ENCODE measurements at places on chromosomes 5 and 9.

DNA sequence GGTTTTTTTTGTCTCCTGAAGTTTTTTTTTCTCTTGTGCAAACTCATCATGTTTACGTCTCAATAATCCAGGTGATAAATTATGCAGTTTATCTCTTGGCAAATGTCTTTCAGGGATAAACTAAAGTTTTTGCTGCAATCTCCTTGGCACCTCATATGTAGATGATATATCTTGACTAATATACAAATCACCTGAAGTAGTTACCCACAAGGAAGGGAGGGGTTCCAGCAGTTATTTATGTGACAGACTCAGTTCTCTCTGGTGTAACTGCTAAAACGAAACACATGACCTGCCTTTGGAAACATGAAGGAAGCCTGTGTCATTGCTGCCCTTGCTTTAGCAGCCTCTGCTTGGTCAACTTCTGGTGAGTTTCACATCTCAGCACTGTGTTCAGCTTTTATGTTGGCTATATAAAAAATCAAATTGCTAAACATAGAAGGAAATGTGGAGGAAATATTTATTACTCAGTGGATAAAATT, 39.3 kb upstream of the KIAA1958 start:
- peak; percentile 59 for DNase-seq

DNA sequence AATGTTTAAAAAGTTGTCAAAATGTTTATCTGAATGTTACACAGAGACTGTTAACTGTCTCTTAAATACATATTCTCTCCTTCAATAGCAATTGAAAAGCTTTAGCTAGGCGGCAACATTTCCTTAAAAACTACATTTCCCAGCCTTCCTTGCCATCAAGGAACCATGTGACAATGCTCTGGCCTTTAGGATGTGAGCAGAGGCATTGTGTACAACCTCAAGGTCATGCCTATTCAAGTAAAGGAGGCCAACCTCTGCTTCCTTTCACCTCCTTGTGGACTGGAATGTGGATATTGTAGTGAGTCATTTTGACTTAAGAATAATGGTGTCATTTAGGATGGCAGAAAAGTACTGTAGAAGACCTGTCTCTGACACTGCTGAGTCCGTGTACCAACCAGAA, 23.7 kb upstream of the MROH2B start:
- no peak for DNase-seq

DNA sequence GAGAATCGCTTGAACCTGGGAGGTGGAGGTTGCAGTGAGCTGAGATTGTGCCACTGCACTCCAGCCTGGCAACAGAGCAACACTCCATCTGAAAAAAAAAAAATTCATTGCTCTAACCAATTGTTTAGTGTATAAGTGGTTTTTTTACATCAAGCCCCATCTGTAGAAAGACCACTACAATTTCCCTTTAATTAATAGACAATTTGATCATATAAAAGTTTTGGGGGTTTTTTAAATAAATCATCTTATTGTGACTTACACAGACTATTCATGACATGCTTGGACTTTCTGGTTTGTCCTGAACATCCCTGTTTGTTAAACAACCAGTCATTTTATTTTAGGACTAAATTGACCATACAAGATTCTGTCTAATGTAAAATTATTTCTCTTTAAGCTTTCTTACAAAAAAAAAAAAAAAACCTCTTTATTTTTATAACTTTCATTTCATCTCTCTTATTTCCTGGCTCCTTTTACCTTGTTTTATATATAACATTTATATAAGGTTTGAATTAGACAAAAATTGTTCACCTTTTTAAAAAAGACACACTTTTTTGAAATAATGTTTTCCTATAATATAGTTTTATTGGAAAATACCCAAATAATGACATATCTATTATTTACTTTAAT, 9.8 kb upstream of the FANCC start:
- DNase-seq = no peak

DNA sequence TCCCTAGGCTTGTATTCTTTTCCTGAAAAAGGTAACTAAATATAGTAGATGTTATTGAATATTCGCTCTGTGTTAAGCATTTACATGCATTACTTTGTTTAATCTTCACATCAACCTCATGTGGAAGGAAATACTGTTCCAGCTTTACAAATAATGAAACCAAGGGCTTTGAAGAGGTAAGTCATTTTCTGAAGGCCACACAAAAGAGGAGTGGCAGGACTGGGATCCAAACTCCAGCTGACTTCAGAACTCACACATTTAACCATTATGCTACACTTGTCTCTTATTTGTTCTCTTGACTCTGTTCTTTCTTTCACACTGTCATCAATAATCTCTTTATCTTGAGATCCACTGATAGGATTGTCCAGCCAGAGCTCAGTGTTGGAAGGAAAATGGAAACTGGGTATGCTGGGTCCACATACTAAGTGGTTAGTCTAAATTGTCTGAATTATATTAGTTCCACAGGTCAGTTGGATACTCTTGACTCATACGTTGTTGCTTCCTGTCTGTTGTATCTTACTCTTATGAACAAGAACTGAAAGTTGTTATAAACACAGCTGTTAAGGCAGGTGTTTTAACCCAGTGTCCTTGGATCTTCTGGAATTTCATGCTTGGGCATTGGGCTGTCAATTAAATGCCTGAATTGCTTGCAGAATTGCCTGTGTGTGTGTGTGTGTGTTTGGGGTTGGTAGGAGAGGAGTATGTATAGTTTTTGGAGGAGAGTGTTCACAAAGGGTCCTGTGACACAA, 65.6 kb downstream of the TLE4 start:
- DNase-seq = no peak

DNA sequence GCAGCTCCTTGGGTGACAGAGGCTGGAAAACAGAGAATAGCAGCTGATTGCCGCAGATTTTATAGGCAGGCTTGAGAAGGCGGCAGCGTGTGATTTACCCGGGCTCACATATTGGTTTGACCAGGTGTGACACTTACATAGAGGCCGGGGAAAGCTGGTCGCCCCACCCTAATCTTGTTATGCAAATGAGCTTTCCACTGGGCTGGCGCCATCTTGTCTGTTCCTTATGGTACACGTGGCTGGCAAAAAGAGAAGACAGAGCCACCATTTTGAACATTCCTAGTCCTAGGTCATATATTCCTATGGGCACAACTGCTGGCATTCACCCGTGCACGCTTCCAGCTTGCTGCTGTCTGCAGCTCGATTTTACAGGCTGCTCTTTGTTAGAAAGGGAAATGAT, 11.3 kb upstream of the SPZ1 start:
- DNase-seq = no peak

DNA sequence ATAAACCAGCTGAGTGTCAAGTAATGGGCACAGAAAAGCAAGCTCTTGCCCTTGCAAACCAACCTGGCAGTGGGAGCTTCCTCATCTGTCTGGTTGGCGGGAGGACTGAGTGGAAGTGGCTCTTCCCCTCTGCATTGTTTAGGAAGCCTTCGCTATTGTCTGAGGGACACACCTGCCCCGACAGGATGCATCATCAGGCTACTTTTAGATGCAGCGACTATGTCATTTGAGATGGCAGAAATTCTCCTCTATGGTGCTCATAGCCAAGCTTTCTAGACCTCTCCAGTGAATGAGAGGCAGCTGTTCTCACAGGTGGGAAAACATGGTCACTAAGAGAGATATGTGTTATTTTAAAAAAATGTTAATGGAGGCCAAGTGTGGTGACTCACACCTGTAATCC, 104.0 kb downstream of the DOCK8 start:
- no peak for DNase-seq

DNA sequence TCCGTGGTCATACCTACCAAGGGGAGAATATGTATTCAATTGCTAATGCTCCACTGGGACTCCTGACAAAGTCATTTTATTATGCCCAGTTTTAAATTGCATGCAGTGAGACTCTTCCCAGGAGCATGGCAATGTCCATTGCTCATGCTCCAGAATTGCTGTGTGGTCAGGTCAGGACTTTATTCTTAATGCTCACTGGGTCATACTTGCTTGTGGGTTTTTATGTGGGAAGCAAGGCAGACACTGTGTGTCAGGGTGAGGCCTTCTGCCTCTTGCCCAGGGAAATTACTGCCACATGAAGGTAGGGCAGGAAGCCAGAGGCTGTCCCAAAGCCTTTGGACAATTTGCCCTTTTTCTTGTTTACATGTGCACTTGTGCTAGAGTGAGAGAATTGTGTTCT, 164.6 kb upstream of the MEF2C start:
- DNase-seq = peak; percentile 30

DNA sequence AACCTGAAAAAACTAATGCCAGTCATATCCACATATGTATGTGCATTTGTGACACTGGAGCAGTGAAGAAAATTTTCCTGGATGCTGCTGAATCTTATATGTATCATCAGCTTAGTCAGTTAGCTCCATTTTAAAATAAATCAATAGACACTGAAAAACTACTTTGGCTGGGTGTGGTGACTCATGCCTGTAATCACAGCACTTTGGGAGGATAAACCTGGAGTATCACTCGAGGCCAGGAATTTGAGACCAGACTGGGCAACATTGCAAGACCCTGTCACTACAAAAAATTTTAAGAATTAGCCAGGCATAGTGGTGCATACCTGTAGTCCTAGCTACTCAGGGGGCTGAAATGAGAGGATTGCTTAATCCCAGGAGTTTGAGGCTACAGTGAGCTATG, 511.0 kb upstream of the TLE4 start:
- DNase-seq = peak; percentile 27

GRCh38 chr9:8473244-8474020, 673.9 kb upstream of the DMAC1 start:
- no peak for DNase-seq

GRCh38 chr5:7849681-7850394, 1.1 kb downstream of the CFAP90 start:
- DNase-seq = peak; percentile 14

GRCh38 chr5:14208071-14209021, 65.2 kb downstream of the TRIO start:
- DNase-seq = peak; percentile 94

DNA sequence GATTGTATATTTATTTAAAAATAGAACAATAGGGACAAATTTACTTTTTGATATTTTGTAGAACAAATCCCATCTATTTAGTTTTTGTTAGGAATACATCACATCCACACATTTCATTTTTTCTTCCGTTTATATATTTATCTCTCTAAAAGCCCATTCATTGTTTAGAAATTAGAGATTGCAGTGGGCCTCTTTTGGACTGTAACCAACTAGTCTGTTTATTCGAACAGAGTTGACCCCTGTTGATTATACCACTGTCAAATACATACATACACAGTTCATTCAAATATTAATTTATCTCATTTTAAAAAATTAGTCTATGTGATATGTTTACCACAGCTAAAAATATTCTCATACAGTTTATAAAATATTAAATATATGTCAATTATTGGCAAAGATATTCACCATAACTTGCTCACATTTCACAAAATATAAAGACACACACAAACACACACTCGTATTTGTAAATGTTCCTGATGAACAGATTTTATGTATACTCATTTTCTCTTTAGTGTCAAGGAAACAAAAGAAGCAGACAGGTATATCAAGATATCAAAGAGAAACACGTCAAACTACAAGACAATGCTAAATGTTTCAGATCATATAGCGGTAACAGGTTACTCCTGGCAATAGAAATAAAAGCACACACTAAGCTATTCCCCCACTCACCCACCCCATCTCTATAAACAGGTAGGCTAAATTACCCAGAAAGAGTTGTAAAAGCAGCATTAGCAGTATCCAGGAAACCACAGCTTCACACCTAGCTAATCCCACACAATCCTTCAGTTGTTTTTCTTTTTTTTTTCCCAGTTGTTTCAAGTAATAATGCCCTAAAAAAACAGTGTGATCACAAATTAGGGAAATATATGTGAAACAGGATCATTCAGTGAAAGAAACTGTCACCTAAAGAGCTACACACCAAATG, 283.9 kb downstream of the ADAMTS6 start:
- DNase-seq = no peak

- DNase-seq = no peak
Observed at GRCh38 chr5:159427180-159428012, 97.1 kb upstream of the IL12B start.

GRCh38 chr5:32507738-32508434, 63.3 kb upstream of the ZFR start:
- DNase-seq = peak; percentile 97

DNA sequence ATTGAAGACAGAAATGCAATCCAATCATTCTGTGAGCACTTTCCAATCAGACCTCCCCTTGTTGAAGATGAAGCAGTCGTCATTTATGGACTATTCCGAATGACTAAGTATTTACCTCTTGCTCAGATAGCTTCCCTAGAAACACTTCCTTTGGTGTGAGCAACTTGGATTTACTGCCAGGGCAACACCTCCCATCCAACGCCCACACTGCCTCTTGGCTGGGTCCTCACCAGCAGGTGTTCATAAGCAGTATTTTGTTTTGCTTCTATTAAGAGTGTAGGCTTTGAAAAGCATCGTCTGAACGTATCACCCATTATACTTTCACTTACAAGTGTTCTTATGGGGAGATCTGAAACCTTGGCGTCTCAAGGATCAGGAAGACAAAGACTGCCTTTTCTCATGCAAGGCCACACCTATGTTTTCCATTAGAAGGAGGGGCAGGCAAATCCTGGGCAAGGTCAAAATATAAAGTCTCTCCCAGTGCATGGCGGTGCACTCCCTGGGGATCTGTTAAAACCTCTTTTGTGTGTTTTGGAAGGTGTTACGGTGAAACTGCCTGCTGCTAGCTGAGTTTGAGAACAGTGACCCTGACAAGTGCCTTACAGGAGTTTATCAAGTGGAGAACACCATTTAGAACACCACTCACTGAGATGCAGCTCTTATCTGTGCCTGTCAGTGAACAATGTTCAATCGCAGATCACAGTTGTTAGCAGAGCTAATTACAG, 10.6 kb upstream of the MARCHF3 start:
- no peak for DNase-seq

DNA sequence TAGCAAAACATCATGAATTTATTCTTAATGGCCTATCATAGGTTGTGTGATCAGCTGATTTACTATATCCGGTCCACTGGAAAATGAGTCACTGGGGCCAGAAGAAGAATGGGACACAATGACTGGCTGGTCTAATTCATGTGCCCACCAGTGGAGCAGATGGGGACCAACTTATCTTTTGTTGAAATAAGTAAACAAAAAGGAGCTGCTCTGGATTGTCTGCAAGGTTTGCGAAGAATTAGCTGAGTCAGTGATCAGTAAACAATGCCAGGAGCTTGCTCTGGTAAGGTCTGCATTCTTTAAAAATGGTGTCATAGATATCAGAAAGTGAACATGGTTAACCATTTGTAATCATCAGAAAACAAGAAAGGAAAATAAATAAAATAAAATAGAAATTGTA, 128.0 kb downstream of the RASEF start:
- peak; percentile 47 for DNase-seq

- DNase-seq = no peak
Observed at GRCh38 chr5:3833566-3833965, 237.9 kb downstream of the IRX1 start.

DNA sequence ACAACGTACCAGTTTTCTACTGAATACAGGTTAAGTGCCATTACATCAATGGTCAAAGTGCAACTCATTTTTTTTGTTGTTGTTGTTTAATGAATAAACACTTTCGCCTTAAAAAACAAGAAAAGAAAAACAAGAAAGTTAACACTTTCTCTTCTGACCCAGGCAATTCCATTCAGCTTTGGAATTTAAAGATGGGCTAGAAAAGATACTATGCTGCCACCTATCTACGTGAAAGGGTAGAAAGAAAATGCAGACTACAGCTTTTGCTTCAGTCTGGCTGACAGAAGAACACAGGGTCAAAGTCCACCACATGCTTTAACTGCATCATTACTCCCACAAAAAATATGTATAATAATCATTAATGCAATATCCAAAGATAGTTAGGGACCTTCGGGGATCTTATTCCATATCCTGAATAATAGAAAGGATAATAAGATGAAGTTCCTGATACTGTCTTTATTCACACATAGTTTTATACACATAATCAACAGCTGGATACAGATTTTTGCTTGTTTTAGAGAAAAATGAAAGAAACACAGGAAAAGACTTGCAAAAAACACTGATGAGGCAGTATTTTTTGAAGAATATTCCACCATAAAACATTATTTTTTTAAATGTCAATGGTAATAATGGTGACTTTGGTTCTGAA, 40.4 kb downstream of the ZDHHC21 start:
- peak; percentile 19 for DNase-seq

Measured in fibroblast of skin of back (primary cell).